ENCODE measurements at places on chromosomes 13 and 19. TPM values are rescaled to one million over a fixed set of nuclear protein-coding genes. Genes with fewer than 3 reads are reported as not detected.

Gene KCNJ14
- total RNA-seq = 0.99 TPM

Gene CATSPERD
- not detected for total RNA-seq

Gene ZNF540
- 0.49 TPM for total RNA-seq

Gene SETDB2
- 7.7 TPM for total RNA-seq

Gene TTC9B
- total RNA-seq = 0.69 TPM

Gene TNFSF9
- 4.0 TPM for total RNA-seq

Gene CGB1
- total RNA-seq = not detected

Gene LATS2
- 11.3 TPM for total RNA-seq

Gene CCDC122
- total RNA-seq = 5.4 TPM

GRCh38 chr13:42547612-42548011 is 26.3 kb upstream of the TNFSF11 start:
- H3K4me1 ChIP-seq = no peaks in the 10 kb centered on the region
- H3K4me3 ChIP-seq = no peak overlapping the region
- no peak for DNase-seq
- no peak overlapping the region for H3K27ac ChIP-seq
- no peaks in the 10 kb centered on the region for H3K27me3 ChIP-seq

GRCh38 chr13:46334035-46334822 is 52.8 kb downstream of the RUBCNL start:
- DNase-seq = no peak
- no peaks in the 10 kb centered on the region for H3K36me3 ChIP-seq
- no peak overlapping the region for H3K27ac ChIP-seq
- no peaks in the 10 kb centered on the region for H3K27me3 ChIP-seq

DNA sequence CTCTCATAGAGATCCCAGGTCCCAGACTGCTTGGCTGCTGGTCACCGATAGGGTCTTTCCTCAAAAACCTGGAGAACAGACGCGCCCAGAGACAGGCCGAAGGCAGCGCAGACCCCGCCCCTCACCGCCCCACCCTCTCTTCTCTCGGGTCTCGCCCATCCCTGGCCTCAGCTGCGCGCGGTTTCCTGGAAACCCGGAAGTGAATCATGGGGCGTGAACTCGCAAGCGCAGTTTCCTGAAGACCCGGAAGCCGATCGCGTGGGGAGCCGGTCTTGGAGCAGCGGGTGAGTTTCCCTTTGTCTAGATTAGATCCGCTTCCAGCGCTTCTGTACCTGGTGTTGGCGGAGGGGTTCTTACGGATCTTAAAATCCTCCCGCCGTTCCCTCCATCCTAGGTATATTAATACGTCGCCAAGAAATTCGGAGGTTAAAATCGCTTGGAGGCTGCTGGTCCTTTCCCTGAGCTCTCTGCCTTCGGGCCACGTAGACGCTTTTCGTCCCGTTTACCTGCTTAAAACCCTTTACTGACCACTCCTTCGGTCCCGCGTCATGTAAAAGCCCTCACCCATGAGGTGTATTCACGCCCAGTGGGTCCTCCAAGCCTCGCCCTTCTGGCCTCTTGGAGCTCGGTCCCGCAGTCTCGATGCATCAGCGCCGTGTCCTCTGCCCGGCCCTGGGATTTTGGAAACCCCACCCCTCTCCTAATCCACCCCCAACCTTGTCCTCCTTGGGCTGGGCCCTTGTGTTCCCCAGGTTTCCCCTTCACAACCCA is at the start of gene ZNF578:
Gene ZNF578, plus strand, starts transcription at position 230 of the 771 bp plus-strand sequence. CDS start 48,293 bp downstream, outside the sequence.
- H3K27me3 ChIP-seq = no peaks in the 10 kb centered on the region
- DNase-seq = peak; percentile 74
- H3K36me3 ChIP-seq = no peaks in the 10 kb centered on the region
- no peak within 1 kb of the TSS for H3K27ac ChIP-seq

GRCh38 chr13:99132295-99132835 is 68.3 kb upstream of the UBAC2 start:
- DNase-seq = no peak
- no peaks in the 10 kb centered on the region for H3K36me3 ChIP-seq
- H3K4me1 ChIP-seq = no peaks in the 10 kb centered on the region
- H3K4me3 ChIP-seq = no peak overlapping the region
- no peak overlapping the region for H3K27ac ChIP-seq

GRCh38 chr13:82412749-82413148 is 1469.5 kb downstream of the SLITRK1 start:
- no peak overlapping the region for H3K4me3 ChIP-seq
- no peaks in the 10 kb centered on the region for H3K36me3 ChIP-seq
- H3K27me3 ChIP-seq = no peaks in the 10 kb centered on the region
- no peak for DNase-seq
- H3K27ac ChIP-seq = no peak overlapping the region

DNA sequence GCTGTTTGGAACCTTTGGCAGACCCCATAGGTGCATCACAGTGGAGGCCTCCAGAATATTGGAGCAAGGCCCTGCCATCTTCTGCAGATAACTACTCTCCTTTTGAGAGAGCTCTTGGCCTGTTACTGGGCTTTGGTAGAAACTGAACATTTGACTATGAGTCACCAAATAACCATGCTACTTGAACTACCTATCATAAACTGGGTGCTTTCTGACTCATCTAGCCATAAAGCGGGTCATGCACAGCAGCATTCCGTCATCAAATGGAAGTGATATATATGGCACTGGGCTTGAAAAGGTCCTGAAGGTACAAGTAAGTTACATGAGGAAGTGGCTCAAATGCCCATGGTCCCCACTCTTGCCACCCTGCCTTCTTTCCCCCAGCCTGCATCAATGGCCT is 782.5 kb upstream of the SLITRK6 start:
- no peak overlapping the region for H3K27ac ChIP-seq
- no peaks in the 10 kb centered on the region for H3K4me1 ChIP-seq
- no peak for DNase-seq
- no peaks in the 10 kb centered on the region for H3K27me3 ChIP-seq

- no peak overlapping the region for H3K27ac ChIP-seq
- no peaks in the 10 kb centered on the region for H3K36me3 ChIP-seq
- H3K4me1 ChIP-seq = no peaks in the 10 kb centered on the region
- no peak overlapping the region for H3K4me3 ChIP-seq
- no peaks in the 10 kb centered on the region for H3K27me3 ChIP-seq
- peak; percentile 40 for DNase-seq
Observed at GRCh38 chr13:113413898-113414282, 39.4 kb downstream of the ADPRHL1 start.

DNA sequence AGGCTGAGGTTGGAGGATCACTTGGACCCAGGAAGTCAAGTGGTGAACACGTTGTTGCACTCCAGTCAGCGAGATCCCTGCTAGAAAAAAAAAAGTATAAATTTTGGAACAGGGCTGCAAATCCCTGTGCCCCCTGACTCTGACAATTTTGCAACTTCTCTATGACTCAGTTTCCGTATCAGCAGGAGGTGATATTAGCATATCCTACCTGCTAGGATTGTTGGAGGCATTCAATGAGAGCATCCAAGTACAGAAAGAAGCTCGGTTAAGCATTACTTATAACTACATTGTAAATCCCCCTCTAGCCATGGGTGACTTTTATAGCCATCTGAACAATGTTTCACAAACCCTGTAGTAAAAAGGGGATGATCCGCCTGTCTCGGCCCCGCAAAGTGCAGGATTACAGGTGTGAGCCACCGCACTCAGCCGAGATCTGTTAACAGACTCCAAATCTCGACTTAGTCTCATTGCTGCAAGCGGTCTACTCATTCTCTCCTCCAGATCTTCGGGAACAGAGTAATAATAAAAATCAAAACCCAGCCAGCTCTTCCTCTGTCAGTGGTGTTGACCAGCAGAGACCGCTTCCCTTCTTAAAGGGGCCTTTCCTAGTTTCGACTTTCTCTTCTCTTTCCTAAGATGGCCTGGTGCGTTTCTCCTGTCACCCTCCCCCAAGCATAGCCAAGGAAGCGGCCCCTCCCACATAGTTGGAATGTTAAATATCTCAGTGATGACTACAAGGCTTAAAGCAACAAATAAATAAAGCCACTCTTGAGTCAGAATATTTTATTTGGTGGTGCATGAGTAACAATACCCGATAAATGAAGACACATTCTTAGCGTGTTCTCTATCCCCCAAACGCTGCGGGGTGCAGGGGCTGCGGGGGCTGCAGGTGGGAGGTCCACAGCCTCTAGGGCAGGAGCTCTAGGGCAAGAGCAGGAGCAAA is 10.3 kb upstream of the BICRA start:
- peaks cover 4% of the 10 kb centered on the region for H3K4me1 ChIP-seq
- peak; percentile 53 for DNase-seq
- peak overlapping the region; percentile 11 for H3K4me3 ChIP-seq
- no peaks in the 10 kb centered on the region for H3K36me3 ChIP-seq
- H3K27me3 ChIP-seq = no peaks in the 10 kb centered on the region
- peak overlapping the region; percentile 48 for H3K27ac ChIP-seq

DNA sequence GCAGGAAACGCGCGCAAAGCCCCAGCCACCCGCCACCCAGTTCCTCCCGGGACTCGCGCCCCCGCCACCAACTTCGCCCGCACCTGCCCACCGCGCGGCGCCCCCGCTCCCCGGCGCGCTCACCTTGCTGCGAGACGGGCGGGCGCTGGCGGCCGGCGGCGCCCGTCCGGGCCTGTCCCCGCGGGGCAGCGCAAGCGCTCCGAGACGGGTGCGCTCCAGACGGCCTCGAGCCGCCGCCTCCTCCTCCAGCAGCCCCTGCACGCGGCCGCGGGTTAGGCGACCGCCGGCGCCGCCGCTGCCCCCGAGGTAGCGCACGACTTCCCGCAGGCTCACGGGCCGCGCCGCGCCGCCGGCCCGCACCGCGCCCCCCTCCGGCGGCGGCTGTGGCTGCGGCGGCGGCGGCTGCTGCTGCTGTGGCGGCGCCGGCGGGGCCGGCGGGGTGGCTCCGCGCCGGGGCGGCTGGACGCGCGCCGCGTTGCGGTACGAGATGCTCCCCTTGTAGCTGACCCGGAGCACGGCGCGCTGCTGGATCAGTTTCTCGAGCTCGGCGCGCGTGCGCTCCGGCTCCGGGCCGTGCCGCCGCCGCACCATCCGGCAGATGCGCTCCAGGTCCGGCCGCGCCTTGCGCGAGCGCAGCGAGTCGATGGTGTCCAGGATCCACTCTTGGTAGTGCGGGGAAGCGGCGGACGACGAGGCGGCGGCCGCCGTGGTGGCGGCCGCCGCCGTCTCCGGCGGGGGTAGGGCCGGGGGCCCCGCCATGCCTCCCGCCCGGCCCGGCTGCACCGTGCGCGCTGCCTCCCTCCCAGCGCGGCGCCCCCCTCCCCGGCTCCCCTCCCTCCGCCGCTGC is 666 bp downstream of the SAMD1 start:
- no peaks in the 10 kb centered on the region for H3K36me3 ChIP-seq
- no peaks in the 10 kb centered on the region for H3K4me1 ChIP-seq
- H3K27ac ChIP-seq = peak overlapping the region; percentile 60
- peak overlapping the region; percentile 48 for H3K4me3 ChIP-seq
- H3K27me3 ChIP-seq = no peaks in the 10 kb centered on the region

DNA sequence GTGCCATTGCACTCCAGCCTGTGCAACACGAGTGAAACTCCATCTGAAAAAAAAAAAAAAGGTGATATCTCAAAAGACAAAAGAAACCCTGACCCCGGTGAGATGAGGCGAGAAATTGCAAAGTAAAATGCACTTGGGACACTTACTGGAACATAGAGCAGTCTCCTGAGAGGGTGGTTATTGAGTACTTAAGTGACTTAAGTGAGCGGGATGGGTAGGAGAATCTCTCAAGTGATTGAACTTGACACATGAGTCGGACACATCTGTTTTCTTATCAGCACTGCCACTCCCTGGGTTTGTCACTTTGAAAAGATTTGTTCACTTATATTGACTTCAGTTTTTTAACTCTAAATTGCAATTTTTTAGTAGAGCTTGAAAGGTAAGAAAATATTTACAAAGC is 2.8 kb downstream of the ZNF429 start:
- DNase-seq = no peak
- no peak overlapping the region for H3K4me3 ChIP-seq
- H3K27me3 ChIP-seq = no peaks in the 10 kb centered on the region
- no peaks in the 10 kb centered on the region for H3K36me3 ChIP-seq

DNA sequence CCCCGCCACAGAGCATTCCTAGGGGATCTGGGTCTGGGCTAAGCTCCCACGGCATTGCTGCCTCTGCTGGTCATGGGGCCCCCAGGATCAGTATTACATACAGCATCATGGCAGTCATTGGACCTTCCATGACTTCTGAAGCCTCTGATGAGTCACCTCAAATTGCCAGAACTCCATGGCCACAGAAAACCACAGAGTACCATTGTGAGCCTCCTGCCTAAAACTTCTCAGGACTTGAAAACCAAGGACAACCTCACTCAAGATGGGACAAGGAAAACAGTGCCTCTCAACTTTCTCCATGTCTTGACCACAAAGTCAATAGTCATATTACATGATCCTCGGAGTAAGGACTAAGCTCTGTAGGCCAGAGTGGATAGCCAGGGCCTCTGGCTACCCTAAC is 306.0 kb downstream of the GPC5 start:
- H3K36me3 ChIP-seq = no peaks in the 10 kb centered on the region
- no peak overlapping the region for H3K4me3 ChIP-seq
- H3K4me1 ChIP-seq = no peaks in the 10 kb centered on the region
- H3K27ac ChIP-seq = no peak overlapping the region
- no peak for DNase-seq
- H3K27me3 ChIP-seq = no peaks in the 10 kb centered on the region

- DNase-seq = no peak
- H3K4me1 ChIP-seq = no peaks in the 10 kb centered on the region
Observed at GRCh38 chr19:13712767-13713201, 51.5 kb upstream of the MRI1 start.

GRCh38 chr19:20182222-20182785 is 15.3 kb downstream of the ZNF486 start:
- no peaks in the 10 kb centered on the region for H3K27me3 ChIP-seq
- H3K27ac ChIP-seq = no peak overlapping the region
- DNase-seq = no peak
- H3K36me3 ChIP-seq = no peaks in the 10 kb centered on the region
- H3K4me3 ChIP-seq = no peak overlapping the region

GRCh38 chr13:110500341-110500740 is 61.2 kb downstream of the RAB20 start:
- H3K36me3 ChIP-seq = no peaks in the 10 kb centered on the region
- H3K4me1 ChIP-seq = peaks cover 4% of the 10 kb centered on the region
- no peak overlapping the region for H3K4me3 ChIP-seq
- no peak for DNase-seq

DNA sequence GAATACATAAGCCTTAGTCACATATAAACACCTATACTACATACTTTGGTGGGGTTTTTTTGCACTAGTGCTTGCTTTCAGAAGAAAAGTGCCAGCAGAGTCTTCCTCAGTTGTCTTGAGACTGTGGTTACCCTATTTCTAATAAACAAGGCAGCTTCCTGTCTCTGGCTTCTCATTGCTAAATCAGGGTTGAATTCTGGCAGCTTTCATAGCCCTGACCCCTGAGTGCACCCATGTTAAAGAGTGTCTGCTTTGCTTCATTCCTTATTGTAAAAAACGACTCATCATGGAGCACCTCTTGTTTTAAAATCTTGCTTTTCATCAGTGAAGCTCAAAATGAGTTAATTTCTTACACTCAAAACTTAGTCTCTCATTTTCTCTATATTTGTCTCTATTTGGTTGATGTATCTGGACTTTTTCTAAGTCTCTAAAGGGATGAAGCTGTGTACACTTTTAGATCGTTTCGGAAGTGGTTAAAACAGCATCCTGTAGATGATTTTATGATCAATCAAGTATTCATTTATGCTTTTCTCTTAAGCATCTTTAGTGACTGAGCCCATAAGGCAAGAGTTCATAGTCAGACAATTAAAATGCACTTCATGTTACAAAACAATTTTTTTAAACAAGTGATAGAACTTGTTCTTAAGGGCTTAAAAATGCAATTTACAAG is 72.1 kb downstream of the KLF12 start:
- H3K27me3 ChIP-seq = no peaks in the 10 kb centered on the region
- DNase-seq = no peak
- H3K4me1 ChIP-seq = no peaks in the 10 kb centered on the region
- peak overlapping the region; percentile 8 for H3K27ac ChIP-seq
- H3K36me3 ChIP-seq = no peaks in the 10 kb centered on the region

GRCh38 chr13:113555141-113555540 is 29.4 kb upstream of the TFDP1 start:
- H3K36me3 ChIP-seq = no peaks in the 10 kb centered on the region
- H3K27ac ChIP-seq = no peak overlapping the region
- DNase-seq = peak; percentile 9

Data from colonic mucosa (tissue), 4 donors.